ENCODE measurements at places on chromosomes 1 and 21. TPM values are rescaled to one million over a fixed set of nuclear protein-coding genes. Genes with fewer than 3 reads are reported as not detected.

- ATAC-seq: peak; percentile 97
Measured at GRCh38 chr1:218557731-218558130, 212.6 kb downstream of the TGFB2 start.

DNA sequence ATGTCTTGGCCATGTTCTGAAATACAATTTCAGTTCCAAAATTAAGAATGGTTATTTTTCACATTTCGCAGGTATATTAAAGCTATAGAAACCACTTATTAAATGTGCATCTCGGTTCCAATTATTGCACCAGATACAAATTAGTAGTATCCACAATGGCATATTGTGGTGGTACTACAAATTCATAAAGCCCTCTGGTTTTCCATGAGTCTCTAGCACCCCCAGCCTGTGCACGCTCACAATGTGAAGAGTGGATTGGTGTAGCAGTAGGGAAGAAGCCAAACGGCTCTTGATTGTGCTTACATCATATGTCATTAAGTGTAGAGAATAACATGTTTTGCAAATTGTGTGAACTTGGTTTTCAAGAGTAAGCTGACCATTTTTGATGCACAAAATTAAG, 1.9 kb upstream of the BRINP3 start:
- ATAC-seq: no peak

DNA sequence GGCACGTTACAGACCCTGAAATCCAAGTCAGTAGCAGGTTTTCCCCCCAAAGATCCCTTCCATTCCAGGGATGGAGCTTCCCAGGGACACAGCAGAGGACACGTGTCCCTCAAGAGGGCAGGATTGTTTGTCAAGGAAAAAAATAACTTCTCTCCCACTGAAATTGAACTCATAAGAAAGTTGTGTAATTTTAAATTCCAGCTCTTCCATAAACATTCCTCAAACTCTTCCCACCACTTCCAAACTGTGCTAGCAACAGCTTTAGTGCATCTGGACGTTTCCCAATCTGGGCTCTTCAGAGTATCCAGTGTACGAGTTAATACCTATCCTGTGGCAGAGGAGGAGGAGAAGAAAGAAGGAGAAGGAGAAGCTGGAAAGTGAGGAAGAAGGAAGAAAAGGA, 79.6 kb downstream of the PSMG1 start:
- no peak for ATAC-seq

- peak; percentile 32 for ATAC-seq
Measured at GRCh38 chr21:44919111-44919912, 1.4 kb downstream of the ITGB2 start.

DNA sequence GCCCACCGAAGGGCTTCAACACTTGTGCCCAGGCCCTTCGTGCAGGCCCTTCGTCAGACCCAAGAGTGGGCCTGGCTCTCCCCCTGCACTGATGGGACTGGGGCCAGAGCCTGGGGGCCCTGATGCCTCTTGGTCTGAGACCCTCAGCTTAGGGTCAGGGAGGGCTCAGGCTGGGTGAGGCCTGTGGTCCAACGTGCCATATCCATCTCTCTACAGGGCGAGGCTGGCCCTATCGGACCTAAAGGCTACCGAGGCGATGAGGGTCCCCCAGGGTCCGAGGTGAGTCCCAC, 15.6 kb downstream of the COL6A1 start:
- ATAC-seq: no peak

DNA sequence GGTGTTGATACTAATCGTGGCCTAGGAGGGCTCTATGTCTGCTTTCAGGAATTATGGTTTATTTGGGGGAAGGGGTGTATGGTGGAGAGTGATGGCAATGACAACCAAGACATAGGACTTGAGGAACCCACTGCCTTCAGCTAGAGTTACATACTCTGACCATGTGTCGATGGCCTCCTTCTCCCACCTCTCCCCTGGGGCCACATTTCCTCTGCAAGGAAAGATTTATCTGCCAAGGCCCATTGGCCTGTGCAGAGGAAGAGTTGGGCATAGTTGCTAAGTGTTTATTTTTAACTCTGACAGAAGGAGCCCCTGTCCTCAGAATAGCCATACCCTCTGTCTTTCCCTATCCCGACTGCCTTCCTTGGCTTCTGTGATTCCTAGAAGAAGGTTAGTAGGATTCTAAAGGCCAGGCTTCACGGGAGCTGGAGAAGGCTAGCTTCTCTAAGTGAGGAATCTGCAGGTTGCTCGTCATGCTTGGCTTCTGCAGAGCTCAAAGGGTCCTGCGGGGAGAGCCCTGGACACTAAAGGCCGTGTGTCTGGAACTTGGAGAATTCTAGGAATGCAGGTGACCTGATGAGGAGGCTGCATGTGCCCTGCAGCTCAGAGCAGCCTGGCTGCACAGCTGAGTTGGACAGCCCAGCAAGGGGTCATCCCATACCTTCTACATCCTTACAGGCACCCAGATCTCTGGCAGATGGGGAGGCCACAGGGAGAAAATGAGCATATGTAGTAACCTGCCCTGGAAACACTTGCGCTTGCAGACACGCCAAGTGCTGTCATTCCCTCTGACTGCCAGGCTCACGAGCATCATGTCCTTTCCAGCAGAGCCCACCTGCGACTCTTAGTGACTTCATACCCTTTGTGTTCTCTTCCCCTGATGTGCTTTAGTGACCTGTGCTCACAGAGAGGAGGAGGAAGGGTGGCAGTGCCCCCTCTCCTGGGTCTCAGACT, 9.7 kb downstream of the MAPKAPK2 start:
- ATAC-seq: no peak

- ATAC-seq: no peak
Measured at GRCh38 chr1:37033355-37034101, 787 bp downstream of the GRIK3 start.

- peak; percentile 3 for ATAC-seq
Measured at GRCh38 chr1:76153841-76154205, 79.3 kb downstream of the ST6GALNAC3 start.

DNA sequence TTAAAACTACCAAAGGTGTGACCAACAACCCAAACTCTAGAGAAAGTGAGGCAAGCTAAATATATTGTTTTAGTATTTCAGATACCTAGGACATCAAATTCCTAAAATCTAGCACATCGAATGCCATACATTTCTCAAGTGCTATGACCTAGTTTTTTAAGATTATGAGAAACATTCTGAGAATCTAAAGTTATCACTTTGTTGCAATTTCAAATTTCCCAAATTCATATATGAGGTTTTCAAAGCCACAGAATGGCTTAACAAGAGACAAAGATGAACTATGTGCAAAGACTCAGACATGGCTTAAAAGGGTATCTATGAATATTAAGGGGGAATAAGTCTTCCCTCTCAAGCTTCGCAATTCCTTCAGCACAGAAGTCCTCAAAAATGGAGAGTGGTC, 6.8 kb downstream of the SCYL3 start:
- ATAC-seq: no peak

- peak; percentile 5 for ATAC-seq
Measured at GRCh38 chr1:235503403-235504121, 690 bp downstream of the B3GALNT2 start.

DNA sequence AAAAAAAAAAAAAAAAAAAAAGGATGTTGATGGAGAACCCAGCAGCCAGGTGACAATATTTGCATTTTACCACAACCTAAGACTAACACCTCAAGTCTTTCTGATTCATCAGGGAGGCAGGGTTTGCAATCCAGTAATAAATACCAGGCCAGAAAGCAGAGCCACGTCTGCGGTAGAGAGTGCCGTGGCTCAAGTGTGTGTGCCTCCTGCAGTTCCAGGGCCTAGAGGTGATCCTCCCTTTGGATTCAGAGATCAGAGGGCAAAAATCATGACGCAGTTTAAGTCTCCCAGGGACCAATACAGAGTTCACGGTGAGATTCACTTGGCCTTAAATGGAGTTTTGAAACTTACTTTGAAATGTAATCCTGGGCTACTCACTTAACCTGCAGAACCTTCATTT, 34.9 kb downstream of the TMCO4 start:
- ATAC-seq: no peak

- no peak for ATAC-seq
Measured at GRCh38 chr1:236269439-236269838, 12.3 kb downstream of the ERO1B start.

DNA sequence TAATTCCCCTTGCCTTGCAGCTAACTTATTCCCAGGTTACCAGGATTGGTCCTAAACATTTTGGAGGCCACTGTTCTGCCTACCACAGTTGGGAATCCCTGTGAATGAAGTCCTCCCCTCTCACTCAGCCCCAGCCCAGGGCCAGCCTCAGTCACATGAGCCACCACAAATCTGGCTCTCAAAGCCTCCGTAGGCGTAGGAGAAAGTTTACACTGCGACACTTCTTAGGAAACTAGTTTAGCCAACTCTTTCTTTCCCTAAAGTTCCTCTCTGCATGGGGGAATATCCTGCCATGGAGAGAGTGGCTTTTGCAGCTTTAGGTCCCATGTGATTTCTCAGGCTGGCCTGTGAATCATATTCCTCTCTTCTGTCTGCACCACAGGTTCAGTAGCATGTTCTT, 45.7 kb upstream of the ETV3 start:
- no peak for ATAC-seq

DNA sequence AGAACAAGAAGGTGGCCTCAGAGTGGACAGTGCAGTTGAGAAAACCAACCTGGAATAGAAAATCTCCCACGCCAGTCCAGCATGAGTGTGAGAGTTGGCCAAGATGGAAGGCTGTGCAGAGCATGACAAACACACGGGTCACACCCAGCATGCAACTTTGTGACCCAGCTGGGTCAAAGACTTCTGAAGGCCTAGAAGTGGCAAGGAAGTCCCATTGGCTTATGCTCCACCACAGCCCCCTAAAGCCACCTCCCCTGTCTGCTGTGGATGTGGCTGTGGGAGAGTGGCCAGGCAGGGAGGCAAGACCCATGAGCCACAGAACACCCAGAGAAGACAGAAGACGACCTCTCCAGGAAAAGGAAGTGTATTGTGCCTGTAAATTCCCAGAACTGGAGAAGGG, 13.6 kb downstream of the BATF3 start:
- no peak for ATAC-seq

DNA sequence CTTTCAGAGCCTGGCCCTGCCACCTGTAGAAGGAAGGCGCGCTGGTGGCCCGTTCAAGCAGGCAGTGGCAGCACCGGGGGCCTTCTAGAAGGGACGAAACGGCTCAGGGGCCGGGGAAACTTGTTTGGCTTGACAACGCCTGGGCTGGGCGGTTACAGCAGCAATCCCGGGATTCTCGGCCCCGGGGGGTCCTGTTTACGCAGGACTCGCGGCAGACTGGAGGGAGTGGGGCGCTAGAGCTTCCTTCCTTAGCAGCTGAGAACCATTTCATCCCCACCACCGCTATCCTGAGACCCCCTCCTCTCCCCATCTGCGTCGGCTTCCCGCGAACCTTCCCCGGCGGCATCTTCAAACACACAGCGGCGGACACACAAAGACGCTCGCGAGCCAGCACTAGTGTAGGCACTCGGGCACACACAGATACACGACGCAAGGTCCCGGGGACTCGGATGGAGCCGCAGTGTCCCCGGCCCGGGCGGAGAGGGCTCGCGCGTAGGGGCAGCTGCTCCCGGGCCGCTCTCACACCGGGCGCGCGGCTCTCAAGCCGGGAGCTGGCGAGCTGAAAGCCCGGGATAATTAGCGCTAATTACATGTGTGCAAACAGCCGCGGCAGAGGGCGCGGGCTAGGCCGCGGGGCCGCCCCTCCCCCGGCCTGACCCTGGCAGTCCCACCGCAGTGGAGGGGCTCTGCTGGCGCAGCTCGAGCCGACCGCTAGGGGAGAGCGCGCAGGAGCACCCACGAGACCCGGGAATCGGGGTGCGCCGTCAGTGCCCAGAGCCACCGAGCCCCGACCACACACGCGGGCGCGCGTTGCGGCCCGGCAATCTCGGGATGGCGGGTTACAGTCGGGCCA, 271.4 kb downstream of the FOXD2 start:
- peak; percentile 31 for ATAC-seq

GRCh38 chr1:15849775-15850324, 2.3 kb downstream of the SPEN start:
- ATAC-seq: peak; percentile 21

- ATAC-seq: no peak
Measured at GRCh38 chr1:27952147-27952546, 7.6 kb upstream of the XKR8 start.

DNA sequence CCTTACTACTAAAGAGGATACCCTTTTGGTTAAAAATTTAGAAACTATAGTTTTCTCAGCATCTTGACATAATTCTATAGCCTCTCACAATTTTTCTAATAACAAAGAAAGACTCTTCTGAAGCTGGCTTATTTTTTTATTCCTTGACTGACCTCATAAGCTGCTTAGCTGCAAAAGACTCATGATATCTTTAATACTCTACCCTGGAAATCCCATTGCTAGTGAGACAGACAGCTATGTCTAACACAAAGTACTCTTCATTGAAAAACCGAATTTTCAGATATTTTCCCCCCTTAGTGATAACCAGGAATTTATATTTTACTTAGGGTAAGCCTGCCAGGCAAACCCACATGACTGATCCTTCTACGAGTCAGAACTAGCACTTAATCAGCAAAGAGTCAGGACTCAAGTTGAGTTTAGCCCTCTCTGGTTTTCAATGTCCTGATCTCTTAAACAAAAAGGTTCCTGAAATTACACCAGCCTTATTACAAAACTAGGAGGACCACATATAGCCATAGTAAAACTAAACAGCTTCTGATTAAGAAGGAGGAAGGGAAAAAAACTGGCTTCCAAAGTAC, 56.9 kb downstream of the ENAH start:
- no peak for ATAC-seq

GRCh38 chr1:111252786-111253185, 25.3 kb downstream of the CHI3L2 start:
- no peak for ATAC-seq

GRCh38 chr1:78387201-78387600, 103.6 kb upstream of the PTGFR start:
- no peak for ATAC-seq

GRCh38 chr1:153566414-153567371, 1.0 kb upstream of the S100A2 start:
- ATAC-seq: peak; percentile 89

- ATAC-seq: no peak
Measured at GRCh38 chr1:82901118-82901517, 1097.8 kb downstream of the TTLL7 start.

GRCh38 chr1:234922987-234923386, 205.7 kb downstream of the TOMM20 start:
- ATAC-seq: no peak

MPZ gene
- 3.1 TPM for total RNA-seq

PTPN22 gene
- 0.43 TPM for total RNA-seq

GBP5 gene
- under 0.01 TPM for total RNA-seq

RNU1-4 gene
- 43,884 TPM for total RNA-seq

CA14 gene
- 26.9 TPM for total RNA-seq

LRP8 gene
- 2.8 TPM for total RNA-seq

TTC39A gene
- 1.9 TPM for total RNA-seq

CBS gene
- 39.1 TPM for total RNA-seq

ST6GALNAC3 gene
- total RNA-seq: 3.9 TPM

ASAP3 gene
- total RNA-seq: 37.2 TPM

PAQR6 gene
- 4.2 TPM for total RNA-seq

PRPF38B gene
- total RNA-seq: 26.5 TPM

All from motor neuron (in vitro differentiated cells).